ENCODE measurements at places on chromosomes 4 and X.

DNA sequence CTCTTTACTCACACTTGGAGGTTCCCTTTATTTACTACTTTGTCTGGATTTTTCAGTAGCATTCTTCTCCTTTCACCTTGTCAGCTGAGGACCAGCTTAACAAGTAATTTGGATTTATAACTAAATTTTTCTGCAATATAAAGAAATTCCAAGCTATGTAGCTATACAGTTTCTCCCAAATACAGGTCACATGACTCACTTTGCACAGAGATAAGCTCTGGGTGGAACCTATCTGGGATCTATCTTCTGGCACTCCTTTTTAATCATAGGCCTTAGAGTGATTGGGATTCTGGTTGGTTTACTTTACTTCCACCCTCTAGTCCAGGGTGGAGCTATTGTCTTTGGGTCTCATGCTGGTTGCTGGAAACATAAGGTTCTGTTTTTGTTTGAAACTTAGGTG lies 34.9 kb upstream of the STK26 start:
- no peak for DNase-seq

DNA sequence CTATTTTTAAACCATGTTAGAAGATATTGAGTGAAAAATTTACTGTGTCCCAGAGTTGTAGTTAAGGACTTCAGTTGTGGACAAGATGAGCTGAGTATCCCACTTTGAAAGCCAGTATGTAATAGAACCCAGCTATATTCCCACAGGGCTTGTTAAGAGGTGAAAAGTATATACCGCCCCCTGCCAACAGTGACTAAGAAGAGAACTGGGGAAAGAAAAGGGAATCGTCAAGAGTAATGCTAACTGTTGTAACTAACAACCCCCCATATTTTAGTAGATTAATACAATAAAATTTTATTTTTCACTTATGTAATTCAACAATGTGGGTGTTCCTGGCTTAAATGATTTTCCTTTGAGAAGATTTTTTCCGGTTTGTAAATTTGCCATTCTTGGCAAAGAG lies 250.4 kb upstream of the GIMD1 start:
- no peak for DNase-seq

DNA sequence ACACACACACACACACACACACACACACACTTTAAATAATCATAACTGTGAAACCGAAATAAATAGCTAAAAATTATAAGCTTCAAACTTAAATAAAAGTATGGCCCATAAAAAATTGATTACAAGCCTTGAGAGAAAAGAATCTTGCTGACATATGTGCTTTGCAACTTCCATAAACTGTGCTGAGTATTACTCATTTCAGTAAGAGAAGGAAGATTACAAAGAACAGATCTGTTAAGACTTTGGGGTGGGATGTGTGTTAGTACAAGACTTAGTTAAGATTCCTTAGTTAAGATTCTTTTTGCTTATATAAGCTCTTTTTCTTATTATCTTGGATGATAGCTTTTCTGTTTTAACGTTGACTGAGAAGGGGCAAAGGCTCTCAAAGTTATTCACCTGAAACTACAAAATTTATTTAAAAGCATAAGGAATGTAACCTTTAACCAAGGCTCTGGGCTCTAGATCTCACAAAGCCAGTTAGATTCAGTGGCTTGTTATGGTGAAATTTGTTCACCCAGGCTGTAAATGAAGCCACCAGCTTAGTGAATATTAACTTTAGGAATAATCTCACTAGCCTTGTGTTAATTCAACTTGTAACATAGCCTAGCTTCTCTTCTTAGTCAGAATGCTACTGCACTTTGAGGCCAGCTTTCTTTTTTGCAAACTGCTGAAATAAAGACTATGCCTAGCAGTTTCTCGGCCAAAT lies 58.2 kb downstream of the ARSJ start:
- DNase-seq: no peak

DNA sequence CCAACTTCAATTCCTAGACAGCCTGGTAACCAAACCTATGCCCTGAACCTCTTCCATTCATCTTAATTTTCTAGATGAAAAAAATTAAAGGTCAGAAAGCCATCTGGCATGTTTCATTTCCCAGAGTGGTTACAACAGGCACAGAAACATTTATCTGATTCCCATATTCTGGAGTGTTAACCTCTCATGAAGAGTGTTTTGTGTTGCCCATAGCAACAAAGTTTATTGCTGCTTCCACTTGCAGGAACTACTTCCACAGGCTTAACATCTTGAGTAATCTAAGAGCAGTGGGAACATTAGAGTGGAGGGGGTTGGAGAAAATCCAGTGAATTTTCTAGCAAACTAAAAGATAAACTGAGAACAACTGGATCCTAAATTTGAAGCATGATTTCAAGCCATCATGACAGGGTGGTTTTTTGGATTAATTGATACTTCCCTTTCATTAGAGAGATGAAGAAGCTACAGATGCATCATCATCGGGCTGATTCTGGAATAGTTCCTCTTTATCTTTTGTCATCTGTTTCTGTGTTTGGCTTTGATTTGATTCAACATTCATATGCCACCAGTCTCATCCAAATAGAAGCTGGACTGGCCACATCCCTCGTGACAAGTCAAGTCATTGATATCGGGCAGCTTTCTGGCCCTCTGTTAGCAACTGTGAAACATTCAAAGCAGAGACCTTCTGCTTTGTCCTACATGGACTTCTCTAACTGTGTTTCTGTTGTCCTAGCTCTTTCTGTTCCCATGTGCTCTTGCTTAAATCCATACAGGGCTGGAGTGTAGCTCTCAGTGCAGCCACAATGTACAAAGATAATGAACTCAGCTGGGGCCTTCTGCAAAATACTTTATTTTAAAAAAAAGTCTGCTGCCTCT lies 167.3 kb downstream of the MID1IP1 start:
- DNase-seq: no peak

- DNase-seq: peak; percentile 62
Measured at GRCh38 chr4:78059524-78059889, 2.4 kb downstream of the FRAS1 start.

- no peak for DNase-seq
Measured at GRCh38 chr4:186104890-186105646, 564 bp downstream of the FAM149A start.

GRCh38 chr4:856225-856901 lies 30.4 kb upstream of the CPLX1 start:
- no peak for DNase-seq

GRCh38 chr4:98261405-98262291 lies 464 bp downstream of the RAP1GDS1 start:
- DNase-seq: no peak

DNA sequence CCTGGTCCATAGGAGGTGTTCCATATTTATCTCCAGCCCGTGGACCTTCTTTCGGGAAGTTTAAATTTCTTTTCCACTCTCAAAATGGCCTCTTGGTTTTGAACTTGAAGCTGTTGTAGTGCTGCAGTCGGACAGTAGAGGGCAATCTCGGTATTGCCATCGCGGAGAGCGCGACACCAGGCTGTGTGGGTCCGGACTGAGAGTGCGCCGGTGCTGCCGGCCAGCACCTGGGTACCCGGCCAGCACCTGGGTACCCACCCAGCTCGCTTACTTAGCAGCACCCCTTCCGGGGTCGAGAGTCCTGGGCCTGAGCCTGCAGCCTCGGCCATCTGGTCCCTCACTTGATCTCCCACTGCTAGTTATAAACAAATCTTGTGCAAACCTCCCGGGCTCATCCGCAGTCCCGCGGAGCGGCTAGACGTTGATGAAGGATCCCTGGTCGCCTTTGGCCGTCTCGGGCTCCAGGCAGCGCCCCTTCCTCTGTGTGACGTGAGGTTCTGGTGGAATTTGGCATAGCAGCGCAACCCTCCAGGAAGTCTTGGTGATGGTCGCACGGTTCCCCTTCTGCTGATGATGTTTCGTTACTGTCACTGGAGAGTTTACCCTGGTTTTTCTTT lies 18.0 kb downstream of the FAM9A start:
- DNase-seq: no peak

GRCh38 chr4:124111411-124111810 lies 601.1 kb downstream of the ANKRD50 start:
- DNase-seq: no peak

- no peak for DNase-seq
Measured at GRCh38 chrX:68820476-68821110, 8.2 kb upstream of the EFNB1 start.

DNA sequence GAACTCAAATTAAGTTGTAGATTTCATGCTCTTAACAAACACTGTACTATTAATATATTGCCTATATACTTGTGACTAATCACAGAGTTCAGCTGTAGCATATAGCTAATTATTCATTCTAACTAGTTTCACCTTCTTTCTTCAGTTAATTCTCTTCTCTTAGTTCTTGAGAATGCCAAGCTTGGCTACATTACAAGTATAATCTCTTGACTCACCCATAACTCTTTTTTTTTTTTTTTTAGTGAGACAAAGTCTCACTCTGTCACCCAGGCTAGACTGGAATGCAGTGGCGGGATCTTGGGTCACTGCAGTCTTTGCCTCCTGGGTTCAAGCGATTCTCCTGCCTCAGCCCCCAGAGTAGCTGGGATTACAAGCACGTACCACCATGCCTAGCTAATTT lies 5.4 kb downstream of the KLHL5 start:
- DNase-seq: peak; percentile 58

DNA sequence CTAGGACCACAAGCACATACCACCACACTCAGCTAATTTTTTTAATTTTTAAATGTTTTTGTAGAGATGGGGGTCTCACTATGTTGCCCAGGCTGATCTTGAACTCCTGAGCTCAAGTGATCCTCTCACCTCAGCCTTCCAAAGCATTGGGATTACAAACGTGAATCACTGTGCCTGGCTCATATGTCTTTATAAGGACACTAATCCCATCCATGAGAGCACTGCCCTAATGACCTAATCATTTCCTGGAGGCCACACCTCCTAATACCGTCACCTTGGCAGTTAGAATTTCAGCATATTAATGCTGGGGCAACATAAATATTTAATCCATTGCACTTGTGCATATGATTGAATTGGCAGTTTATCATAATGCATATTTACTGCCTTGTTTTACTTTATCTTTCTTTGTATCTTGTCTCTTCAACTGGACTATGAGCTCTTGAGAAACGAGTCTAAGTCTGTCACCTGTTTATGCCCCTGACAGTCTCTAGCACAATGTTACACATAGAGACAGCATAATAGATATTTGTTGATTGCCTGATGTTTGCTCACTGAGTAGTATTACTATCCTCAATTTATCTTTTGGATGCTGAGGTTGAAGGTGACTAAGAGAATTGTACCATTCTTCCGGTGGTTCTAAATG lies 172.0 kb downstream of the AASDH start:
- peak; percentile 53 for DNase-seq

DNA sequence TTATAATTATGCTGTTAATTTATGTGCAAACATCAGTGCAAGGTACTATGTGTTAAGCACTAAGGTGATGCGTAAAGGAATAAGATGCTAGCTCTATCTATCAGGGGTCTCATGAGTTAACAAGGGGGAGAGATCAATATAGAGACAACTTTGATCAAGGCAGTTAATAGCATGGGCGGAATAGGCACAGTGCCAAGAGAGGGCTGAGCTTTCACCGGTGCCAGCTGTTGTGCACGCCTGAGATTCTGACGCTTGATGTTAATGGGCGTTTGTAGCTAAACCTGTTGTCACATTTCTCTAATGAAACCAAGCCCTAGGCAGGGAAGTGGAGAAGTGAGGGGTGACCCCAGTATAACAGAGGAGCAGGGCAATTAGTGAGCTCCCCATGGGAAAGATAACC lies 86.0 kb upstream of the NMU start:
- no peak for DNase-seq

DNA sequence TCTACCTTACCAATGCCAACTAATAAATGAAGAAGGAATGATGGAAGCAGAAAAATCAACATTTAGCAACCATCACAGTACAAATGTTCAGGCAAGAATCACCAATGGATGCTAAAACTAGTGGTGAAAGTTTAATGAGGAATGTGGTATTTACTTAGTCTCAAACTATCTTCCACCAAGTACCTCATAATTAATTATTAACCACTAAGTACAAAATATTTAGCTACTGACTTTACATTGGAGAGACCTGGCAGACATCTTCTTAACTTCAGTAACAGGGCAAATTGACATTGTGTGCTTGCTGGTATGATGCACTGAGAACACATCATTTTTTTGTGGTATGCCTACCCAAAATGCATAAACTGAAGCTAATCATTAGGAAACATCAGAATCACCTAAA lies 82.4 kb downstream of the DLG3 start:
- no peak for DNase-seq

GRCh38 chr4:40831146-40831907 lies 81.6 kb downstream of the NSUN7 start:
- DNase-seq: no peak

DNA sequence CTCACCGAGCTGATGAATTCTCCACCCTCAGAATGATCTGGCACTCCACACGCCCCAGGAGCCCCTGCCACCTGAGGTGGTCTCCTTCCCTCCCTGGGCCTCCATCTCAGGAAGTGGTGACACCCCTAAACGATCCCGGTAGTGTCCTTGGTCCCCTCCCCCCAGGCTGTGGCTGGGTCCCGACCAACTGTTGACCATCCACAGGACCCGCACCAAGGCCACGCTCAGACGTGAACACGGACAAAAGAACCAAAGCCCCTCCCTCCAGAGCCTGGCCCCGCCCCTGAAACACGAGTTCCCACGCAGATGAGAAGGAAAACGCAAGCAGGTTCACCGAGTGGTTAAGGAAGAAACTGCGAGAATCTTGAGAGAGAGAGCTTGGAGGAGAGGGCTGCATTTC lies 16.6 kb downstream of the LRPAP1 start:
- DNase-seq: no peak

All from retinal pigment epithelial cell (primary cell).